ENCODE measurements at places on chromosomes 6 and 20. TPM values are rescaled to one million over a fixed set of nuclear protein-coding genes. Genes with fewer than 3 reads are reported as not detected.

Gene NR2E1
- total RNA-seq: not detected

Gene RNF39
- 0.47 TPM for total RNA-seq

Gene SLC17A5
- 18.9 TPM for total RNA-seq

Gene MAP1LC3A
- total RNA-seq: 53.6 TPM

Gene ZC2HC1B
- not detected for total RNA-seq

Gene CEP250
- total RNA-seq: 14.6 TPM

Gene EDN3
- not detected for total RNA-seq

Gene LCA5
- 4.7 TPM for total RNA-seq

Gene MICB
- 5.8 TPM for total RNA-seq

Gene MYBL2
- total RNA-seq: 0.19 TPM

Gene C20orf141
- 1.2 TPM for total RNA-seq

Gene PROKR2
- total RNA-seq: not detected

Gene SMOC2
- 78.5 TPM for total RNA-seq

Gene OVOL2
- not detected for total RNA-seq

Gene SLC24A3
- total RNA-seq: 14.0 TPM

Gene TRAPPC3L
- not detected for total RNA-seq

Gene SMLR1
- total RNA-seq: not detected

Gene CDSN
- not detected for total RNA-seq

Gene KIF25
- total RNA-seq: 0.60 TPM

Gene GTSF1L
- not detected for total RNA-seq

Gene SLC44A4
- total RNA-seq: 0.84 TPM

Gene ABCC10
- 11.5 TPM for total RNA-seq

Gene MOG
- total RNA-seq: not detected

Gene SLC26A8
- total RNA-seq: 0.84 TPM

Gene COX4I2
- 1.8 TPM for total RNA-seq
